Activated naive CD4-positive, alpha-beta T cell treated with anti-CD3 and anti-CD28 coated beads for 36 hours (primary cell): ENCODE measurements at places on chromosomes 7 and 10. TPM values are rescaled to one million over a fixed set of nuclear protein-coding genes. Genes with fewer than 3 reads are reported as not detected.

- no peaks in the 10 kb centered on the region for H3K27me3 ChIP-seq
- H3K27ac ChIP-seq = no peak overlapping the region
- H3K4me1 ChIP-seq = no peaks in the 10 kb centered on the region
- no peaks in the 10 kb centered on the region for H3K36me3 ChIP-seq
Observed at GRCh38 chr7:75650681-75651080, 88.1 kb downstream of the HIP1 start.

- no peak overlapping the region for H3K4me3 ChIP-seq
- H3K4me1 ChIP-seq = no peaks in the 10 kb centered on the region
- no peak overlapping the region for H3K27ac ChIP-seq
- DNase-seq = no peak
Observed at GRCh38 chr7:51376420-51377092, 59.9 kb upstream of the COBL start.

DNA sequence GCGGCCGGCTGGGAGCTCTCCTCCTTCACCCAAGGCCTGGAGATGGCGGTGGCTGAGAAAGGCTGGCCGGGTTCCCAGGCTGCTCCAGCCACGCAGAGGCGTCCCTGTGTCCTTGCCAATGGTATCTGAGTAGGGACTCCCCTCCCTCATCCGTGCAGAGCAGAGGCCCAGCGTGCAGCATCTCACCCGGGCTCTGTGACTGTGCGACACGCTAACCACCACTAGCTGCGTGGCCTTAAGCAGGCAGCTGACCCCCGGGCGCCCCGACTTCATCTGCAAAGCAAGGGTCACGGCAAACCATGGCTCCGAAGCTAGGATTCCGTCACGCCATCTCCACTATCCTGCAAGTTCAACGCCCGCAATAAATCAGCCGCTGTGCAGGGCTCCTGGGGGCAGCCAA, 47.2 kb upstream of the TNRC18 start:
- no peaks in the 10 kb centered on the region for H3K4me1 ChIP-seq
- no peak overlapping the region for H3K4me3 ChIP-seq
- no peaks in the 10 kb centered on the region for H3K27me3 ChIP-seq
- H3K27ac ChIP-seq = no peak overlapping the region

- no peaks in the 10 kb centered on the region for H3K27me3 ChIP-seq
- peaks cover 56% of the 10 kb centered on the region for H3K4me1 ChIP-seq
- peaks cover 2% of the 10 kb centered on the region for H3K36me3 ChIP-seq
- H3K4me3 ChIP-seq = no peak overlapping the region
Observed at GRCh38 chr10:50511492-50512213, 112.1 kb downstream of the SGMS1 start.

DNA sequence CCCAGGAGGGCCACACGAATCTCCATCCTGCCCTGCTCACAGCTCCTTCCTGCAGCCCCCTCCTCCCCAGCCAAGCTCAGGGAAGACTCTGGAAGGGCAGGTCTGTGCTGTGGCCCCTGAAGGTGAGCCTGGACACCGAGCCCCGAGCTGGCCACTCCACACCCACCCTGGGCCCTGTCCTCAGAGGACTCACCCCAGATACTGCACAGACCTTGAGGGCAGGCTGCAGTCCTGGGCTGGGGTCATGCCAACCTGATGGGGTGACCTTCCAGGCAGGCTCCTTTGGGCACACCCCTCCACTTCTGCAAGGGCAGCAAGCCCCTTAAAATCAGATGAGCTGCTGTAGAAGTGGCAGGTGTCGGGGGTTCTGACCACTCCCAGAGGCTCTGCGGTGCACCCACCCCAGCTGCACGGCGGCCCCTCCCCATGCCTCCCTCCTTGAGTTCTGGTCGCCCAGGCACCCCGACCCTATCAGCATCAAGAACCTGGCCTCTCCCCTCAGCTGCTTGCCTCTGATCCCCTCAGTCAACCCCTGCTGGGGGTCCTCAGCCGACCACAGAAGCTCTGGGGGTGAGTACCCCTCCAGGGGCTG, 24.3 kb downstream of the YKT6 start:
- no peaks in the 10 kb centered on the region for H3K27me3 ChIP-seq
- no peaks in the 10 kb centered on the region for H3K4me1 ChIP-seq
- DNase-seq = no peak
- no peaks in the 10 kb centered on the region for H3K36me3 ChIP-seq
- H3K27ac ChIP-seq = no peak overlapping the region

DNA sequence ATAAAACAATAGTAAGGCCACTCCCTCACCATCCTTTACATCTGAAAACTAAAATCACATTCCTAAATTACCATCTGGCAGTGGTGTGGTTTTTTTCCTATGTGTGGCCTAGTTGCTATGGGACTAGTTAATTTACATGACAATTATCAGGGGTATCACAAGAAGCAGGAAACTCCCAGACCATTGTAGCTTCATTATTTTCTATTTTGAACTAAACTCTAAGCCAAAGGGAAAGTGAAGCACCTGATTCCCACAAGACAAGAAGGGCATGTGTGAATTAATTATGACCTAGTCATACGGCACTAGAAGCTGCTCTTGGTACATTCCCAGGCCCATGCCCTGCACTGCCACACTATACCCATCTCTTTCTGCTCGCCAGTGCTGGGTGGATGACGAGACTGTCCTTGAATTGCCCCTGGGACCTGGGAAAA, 103.4 kb downstream of the ATXN7L1 start:
- peaks cover 6% of the 10 kb centered on the region for H3K36me3 ChIP-seq
- peaks cover 16% of the 10 kb centered on the region for H3K4me1 ChIP-seq
- no peak for DNase-seq
- H3K27me3 ChIP-seq = no peaks in the 10 kb centered on the region
- no peak overlapping the region for H3K27ac ChIP-seq

- H3K4me1 ChIP-seq = peaks cover 4% of the 10 kb centered on the region
- H3K27ac ChIP-seq = no peak overlapping the region
Observed at GRCh38 chr10:13270877-13271551, 28.9 kb downstream of the PHYH start.

DNA sequence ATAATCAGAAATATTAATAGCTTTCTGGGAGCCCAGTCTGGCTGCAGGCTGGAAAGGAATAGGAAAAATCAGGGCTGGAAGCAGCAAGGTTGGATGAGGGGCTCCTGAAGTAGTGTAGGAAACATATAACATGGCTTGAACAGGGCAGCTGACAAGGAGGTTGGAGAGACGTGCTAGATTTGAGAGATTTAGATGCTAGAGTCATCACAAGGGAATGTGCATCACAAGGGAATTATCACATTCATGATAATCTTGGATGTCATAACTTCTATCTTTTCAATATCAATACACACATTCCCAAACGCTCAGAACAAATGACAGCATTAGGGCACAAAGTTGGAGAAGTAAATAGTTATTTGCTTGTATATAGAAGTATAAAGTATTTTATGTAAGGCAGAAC, 120.9 kb upstream of the EGFR start:
- H3K27ac ChIP-seq = no peak overlapping the region
- no peaks in the 10 kb centered on the region for H3K4me1 ChIP-seq
- H3K4me3 ChIP-seq = no peak overlapping the region
- no peaks in the 10 kb centered on the region for H3K36me3 ChIP-seq
- H3K27me3 ChIP-seq = peaks cover 3% of the 10 kb centered on the region
- DNase-seq = no peak

GRCh38 chr7:149489391-149490024, 8.1 kb downstream of the ZNF746 start:
- H3K27ac ChIP-seq = no peak overlapping the region
- DNase-seq = no peak
- H3K36me3 ChIP-seq = peaks cover 34% of the 10 kb centered on the region
- H3K27me3 ChIP-seq = no peaks in the 10 kb centered on the region
- H3K4me1 ChIP-seq = peaks cover 11% of the 10 kb centered on the region
- H3K4me3 ChIP-seq = no peak overlapping the region

Gene NODAL
- total RNA-seq = not detected

Gene GSTO1
- total RNA-seq = 201 TPM

Gene GPNMB
- total RNA-seq = 0.38 TPM

Gene PKD2L1
- not detected for total RNA-seq
